NCI-H1694 (cell line): ENCODE measurements at places on chromosomes 16 and 17.

DNA sequence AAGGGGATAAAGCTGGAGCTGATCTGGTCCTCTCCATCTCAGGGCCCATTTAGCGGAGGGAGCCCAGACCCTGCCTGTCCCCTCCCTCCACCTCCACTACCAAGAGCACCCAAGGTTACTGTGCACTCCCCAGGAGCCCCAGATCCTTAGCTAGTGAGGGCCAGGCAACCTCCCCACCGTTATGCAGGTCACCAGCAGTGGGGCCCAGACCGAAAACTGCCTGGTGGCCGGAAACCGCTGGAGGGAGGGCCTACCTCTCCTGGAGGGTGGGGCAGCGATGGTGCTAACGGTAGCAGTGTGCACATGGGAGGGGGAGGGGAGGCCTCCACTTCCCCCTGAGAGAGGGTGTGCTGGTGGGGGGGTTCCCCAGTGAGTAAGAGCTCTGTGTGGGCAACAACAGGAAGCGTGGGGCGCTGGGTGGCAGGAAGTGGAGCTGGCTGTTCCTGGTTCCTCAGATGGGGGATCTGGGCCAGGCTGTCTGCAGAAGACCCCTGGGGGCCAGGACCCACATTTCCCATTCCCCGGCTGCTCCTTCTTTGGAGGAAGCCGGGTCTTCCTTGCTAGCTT, 4.4 kb downstream of the FMNL1 start:
- DNase-seq, result no peak

DNA sequence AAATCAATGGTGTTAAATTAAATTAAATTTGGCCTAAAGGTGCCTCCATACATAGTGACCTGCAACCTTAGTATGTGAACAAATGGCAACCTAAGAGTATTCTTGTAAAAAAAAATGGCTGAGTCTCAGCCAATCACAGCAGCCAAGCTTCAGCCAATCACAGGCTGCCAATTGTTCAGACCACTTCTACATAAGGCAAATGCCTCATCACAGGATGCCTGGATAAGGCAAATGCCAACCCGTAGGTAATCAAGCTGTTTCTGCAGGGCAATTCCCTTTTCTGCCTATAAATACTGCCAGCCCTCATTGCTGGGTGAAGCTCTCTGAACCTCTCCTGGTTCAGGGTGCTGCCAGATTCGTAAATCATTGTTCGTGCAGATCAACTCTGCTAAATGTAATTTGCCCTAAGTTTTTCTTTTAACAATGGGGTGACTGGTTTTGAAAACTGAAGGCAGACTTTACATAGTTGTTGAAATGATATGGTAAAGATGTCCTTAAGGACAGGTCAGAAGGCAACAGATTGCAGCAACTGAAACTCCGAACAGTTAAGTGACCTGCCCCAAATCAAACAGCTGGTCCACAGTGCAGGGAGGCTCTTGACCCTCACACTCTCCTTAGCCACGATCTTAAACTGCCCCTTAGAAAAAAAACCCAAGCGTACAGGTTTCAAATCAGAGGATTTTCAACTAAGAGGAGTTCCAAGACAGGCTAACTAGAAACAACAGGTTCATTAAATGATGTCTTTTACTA, 50.3 kb downstream of the N4BP1 start:
- DNase-seq, result no peak

DNA sequence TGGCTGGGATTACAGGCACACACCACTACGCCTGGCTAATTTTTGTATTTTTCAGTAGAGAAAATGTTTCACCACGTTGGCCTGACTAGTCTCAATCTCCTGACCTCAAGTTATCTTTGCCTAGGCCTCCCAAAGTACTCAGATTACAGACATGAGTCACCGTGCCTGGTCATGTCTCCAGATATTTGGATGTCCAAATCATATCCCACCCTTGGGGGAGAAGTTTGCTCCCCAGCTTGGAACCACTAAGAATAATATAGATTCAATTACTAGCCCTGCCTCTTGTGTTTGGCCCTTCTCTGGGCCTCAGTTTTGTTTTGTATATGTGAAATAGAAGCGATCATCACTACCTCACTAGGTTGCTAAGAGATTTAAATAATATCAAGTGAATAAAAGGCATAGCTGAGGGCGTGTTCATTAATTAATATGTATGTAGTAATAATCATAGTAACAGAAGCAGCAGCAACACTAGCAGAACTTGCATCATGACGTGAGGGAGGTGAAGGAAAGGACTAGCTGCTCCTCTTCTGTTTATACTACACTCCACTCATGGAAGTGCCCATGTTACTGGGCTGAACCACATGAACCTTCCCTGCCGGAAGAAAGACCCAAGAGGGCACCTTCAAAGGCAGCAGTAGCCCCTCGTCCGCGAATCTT, 253.6 kb upstream of the XYLT1 start:
- DNase-seq, result no peak

DNA sequence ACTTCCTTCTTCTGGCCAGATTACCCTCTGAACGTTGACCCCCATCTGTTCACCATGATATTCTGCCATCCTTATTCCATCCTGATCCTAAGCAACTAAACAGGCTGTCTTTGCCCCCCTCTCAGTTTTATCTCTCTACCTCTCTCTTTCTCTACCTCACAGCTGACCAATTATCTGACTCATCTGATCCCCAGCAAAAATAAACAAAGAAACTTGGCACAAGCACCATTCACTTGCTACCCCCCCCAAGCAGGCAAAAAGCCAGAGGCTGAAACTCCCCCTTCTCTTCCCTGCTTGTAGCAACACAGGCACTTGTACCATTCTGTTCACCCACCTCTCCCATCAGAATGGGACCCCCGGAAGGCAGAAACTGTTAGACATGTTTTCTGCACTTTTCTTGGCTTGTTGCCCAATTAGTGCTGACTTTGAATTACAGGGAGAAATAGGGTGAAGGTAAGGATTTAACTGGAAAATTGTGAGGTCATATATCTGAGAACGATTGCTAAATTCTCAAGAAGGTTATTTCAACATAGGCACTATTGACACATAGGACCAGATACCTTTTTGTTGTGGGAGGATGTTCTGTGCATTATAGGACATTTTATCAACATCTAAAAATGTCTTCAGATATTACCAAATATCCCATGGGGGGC, 163.2 kb downstream of the TOX3 start:
- DNase-seq, result no peak

DNA sequence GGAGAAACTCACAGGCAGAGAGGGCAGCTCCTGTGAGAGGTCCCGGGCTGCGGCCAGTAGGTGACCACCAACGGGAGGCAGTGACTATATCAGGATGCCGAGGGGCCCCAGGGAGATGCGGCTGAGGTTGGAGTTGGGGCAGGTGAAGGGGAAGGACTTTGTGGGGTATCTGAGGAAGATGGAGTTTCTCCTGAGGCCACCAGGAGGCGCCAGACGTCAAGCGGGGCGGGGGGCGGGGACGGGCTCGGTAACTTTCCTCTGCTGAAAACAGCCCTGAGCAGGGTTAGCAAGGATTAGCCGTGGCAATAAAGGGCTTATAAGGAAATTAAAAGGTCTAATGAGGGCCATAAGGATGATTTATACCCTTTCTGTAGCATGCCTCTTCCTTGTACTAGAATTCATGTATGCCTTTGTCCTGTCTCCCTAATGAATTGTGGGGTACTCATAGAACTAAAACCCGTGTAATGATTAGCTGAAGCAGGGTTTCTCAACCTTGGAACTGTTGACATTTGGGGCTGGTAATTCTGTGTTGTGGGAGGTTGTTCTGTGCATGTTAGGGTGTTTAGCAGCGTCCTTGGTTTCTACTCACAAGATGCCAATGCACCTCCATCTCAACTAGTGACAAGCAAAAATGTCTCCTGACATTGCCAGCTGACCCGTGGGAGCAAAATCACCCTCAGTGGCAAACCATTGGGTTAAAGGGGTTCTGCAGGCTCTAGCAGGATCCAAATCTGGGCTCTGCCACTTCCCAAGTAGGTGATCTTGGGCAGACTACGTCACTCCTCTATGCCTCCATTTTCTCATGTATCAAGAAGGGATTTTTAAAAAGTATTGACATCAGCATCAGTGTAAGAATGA, 74.8 kb upstream of the GRIN2A start:
- DNase-seq, result no peak
